GM19239 (cell line): ENCODE measurements at places on chromosomes 5 and 9.

- DNase-seq, result no peak
These were observed 314.3 kb downstream of the PDE4D start for GRCh38 chr5:59579101-59579823.

- no peak for DNase-seq
These were observed 52.5 kb upstream of the SEMA4D start for GRCh38 chr9:89550346-89550927.

DNA sequence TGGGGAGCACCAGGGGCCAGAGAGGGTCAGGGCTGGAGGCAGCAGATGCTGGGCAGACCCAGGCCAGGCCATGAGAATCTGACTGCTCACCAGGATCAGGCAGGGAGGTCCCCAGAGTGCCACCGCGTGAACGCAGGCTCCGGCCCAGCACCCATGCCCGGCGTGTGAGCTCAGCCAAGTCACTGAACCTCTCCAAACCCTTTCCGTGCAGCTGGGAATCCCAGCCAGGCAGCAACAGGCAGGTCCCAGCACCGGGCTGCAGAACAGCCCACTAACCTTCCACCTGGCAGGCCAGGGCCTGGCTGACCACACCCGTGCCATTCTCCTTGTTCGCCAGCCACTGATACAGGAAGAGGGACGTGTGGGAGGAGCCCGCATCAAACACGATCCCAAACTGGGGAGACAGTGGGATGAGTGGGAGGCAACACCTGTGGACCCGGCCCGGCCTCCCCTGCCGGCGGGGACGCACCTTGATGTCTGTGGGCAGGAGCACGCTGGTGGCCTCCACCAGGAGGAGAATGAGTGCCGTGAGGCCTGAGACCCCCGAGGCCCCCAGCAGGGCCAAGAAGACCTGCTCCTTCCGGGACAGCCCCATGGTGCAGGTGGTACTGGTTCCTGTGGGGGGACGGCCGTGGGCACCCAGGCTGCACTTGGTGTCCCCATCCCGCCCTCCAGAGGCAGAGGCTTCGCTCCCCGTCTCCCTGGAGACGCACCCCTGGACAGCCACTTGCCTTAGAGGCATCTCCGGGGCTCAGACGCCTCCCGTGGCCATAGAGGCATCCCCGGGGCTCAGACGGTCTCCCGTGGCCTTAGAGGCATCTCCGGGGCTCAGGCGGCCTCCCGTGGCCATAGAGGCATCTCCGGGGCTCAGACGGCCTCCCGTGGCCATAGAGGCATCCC, 3.2 kb downstream of the ENTPD8 start:
- DNase-seq, result no peak

- peak; percentile 40 for DNase-seq
These were observed 81.3 kb downstream of the STK10 start for GRCh38 chr5:172106511-172107356.

DNA sequence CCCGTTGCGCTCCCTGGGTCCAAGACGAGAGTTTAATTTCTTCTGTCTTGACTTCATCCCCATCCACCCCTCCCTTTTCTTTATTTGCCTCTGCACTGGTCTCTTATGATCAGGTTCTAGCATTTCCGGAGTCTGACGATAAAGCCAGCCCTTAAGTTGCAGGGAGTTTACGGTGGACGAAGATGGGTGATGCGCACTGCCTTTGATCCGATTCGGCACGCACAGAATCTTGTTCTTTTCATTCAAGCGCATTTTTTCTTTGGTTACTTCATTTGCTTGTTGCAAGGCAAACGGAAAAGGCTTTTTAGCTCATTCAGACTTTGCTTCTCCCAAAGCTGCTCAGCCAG, 488 bp upstream of the MCTP1 start:
- no peak for DNase-seq

GRCh38 chr9:126348911-126349550, 22.4 kb downstream of the MVB12B start:
- no peak for DNase-seq

DNA sequence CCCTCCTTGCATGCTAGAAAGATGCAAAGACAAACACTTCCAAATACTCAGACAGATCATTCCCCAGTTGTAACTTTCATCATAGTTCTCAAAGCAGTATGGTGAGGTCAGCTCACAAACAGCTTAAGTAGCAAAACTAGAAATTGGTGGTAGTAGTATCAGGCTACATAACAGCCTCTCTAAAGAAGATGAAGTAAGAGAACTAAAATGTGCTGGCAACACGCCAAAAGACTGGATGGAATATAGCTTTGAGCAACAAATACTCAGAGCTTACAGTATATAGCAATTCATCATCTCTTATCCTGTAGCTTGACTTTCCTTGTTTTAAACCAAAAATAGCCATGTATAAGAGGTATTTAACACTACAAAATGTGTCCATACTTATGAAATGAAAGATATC, 7.5 kb downstream of the PFDN1 start:
- no peak for DNase-seq

- no peak for DNase-seq
These were observed 78.3 kb upstream of the SEMA6A start for GRCh38 chr5:116652903-116653302.

- DNase-seq, result no peak
These were observed 115.7 kb downstream of the MAN2A1 start for GRCh38 chr5:109805472-109805871.

DNA sequence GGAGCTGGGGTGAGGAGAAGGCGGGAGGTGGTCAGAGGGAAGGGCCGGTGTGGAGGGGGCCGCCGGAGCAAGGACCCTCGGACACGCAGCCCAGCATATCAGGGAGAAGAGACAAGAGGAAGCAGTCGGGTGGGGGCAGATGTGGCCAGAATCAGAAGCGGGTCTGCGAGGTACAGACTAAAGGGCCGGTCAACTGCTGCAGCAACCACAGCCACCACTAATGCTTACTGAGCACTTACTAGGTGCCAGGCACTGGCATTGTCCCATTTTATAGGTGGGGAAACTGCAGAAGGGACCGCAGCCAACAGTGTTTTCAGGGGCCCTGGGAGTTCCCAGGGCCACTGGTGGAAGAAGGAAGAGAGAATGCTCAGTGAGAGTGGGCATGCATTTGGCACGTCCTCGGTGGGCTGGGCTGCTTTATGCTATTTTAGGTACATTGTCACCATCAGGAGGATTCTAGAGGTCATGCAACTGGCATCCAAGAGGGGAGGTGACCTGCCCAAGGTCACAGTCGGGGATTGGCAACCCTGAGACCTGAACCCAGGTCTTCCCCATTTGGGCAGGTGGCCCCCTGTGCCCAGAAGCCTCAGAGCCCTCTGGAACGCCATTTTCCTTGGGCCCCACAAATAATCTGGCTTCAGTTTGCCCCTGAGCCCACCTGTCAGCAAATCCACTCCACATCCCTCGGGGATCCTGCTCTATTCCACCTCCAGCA, 53.4 kb downstream of the DUSP1 start:
- no peak for DNase-seq

DNA sequence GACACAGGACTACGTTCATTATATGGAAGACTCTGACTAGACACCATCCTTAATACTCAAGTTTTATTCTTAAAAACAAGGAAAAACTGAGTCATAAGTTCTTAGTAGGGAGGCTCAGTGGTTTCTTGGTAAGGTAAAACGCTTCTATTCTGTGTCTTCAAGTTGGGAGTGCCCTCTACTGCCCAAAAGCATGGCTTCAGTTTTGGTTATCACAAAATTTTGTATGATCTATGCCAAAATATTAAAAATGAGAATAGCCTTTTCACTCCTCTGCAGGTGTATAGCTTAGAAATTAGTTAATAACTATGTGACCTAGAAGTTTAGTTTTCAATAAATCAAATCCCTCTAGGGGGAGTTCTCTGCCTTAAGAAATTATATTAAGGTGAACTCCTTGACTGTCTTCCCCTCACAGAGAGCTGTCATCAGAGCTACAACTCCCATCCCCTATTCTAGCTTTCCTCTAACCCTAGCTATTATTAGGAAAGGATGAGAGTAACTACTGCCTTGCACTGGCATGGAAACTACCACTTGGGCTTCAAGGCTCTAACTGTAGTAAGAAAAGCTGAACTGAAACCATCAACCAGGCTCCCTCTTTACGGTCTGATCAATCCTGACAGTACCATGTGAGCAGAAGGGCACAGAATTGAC, 189.7 kb downstream of the GNAQ start:
- no peak for DNase-seq

DNA sequence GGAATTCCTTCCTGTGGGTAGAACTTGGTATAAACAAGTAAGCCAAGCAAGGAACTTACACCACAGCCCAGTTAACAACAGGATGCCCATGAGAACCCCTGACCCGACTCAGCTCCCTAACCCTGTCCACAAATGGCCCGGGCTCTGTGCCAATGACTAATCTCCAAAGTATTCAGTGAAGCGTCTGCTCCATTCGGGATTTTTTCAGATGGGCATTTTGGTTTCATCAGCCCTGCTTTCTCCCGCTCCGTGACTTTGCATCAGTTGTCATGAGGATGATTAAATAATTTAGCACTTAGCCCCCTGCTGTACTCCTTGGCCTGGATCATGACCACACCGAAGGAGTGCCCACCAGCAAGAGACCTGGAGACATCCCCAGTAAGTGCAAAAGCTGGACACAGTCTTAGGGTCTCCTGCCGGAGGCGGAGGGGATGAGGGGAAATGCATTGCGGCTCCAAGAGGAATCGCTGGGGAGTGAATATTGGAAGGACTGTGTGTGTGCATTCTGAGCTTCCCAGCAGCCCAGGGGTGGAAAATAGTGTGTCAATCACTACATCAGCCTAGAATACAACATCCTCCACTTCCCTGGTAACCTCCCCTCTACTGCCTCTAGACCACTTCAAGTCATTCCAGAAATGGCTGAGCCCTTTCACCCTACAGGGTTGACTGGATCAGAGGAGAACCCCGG, 41.4 kb upstream of the DNAH5 start:
- no peak for DNase-seq

GRCh38 chr5:137395011-137395755, 103.9 kb downstream of the SPOCK1 start:
- no peak for DNase-seq

DNA sequence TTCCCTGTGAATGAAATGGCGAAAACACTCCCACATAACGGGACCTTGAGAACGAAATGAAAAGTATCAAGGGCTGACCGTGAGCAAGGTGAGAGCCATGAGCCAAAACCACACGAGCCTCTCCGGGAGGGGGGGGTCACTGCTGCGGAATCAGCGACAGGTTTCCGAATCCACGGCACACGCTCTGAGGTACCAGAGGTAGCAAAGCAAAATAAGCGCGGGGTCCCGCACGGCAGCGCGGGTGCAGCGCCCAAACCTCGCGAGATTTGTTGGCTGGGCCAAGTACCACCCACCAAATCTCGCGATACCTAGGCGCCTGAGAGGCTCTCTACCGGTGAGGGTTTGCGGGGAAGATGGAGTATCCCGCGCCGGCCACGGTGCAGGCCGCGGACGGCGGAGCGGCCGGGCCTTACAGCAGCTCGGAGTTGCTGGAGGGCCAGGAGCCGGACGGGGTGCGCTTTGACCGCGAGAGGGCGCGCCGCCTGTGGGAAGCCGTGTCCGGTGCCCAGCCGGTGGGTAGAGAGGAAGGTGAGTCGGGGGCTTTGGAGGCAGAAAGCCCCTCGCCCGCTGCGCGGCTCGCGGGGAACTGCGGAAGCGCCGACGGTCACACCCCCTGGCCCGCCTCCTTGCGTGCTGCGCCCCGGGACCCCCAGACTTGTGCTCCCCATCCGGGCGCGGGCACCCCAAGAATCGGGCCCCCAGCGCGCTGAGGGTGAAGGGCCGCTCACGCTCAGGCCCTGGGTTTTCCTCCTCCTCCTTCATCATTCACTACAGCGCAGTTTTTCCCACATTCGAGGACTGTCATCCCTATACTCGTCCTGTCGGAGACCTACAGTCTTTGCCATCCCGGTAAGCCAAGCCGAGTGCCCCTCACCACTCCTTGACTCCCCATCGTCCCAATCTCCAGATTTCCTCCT, at the start of gene ZNF346:
TSS of gene ZNF346 (plus strand) at position 311 of the 917 bp plus-strand sequence. CDS start at position 354, 43 bp downstream.
- peak; percentile 99 for DNase-seq

- no peak for DNase-seq
These were observed 37.2 kb downstream of the TLE1 start for GRCh38 chr9:81652058-81652687.

DNA sequence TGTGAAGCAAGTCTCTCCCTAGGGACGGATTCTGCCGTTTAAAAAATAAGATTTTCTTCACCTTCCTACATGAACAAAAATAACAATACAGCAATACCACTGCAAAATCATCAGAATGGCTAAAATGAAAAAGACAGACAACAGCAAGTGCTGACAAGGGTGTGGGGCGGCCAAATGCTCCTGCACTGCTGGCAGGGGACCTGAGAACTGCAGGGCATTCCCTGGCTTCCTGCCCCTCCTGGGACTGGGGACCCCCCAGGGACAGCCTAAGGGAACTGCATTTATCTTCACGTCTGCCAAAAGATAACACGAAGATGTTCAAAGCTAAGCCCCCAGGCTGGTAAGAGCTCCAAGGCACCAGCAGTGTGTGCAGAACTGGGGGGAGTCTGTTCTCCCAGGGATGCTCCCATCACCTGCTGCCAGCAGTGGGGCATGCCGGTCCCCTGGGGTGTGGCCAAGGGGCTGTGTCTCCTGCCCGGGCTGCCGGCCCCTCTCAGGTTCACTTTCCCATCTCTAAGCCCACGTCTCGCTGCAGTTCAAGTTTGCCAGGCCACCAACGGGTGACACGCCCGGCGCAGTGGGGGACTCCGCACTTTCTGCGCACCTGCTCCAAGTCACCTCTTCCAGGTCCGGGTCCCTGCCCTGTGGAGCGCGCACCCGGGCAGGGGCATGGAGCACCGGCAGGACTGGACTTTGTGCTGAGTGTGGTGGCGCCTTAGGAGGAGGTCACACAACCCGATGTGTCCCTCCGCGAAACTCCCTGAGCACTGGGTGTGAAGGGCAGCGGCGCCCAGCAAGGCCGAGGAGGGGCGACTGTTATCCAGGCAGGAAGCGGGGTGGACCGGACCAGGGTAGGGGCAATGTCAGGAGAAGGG, 4.5 kb upstream of the EGFL7 start:
- DNase-seq, result no peak

- DNase-seq, result no peak
These were observed 15.4 kb downstream of the CERT1 start for GRCh38 chr5:75496026-75496425.

DNA sequence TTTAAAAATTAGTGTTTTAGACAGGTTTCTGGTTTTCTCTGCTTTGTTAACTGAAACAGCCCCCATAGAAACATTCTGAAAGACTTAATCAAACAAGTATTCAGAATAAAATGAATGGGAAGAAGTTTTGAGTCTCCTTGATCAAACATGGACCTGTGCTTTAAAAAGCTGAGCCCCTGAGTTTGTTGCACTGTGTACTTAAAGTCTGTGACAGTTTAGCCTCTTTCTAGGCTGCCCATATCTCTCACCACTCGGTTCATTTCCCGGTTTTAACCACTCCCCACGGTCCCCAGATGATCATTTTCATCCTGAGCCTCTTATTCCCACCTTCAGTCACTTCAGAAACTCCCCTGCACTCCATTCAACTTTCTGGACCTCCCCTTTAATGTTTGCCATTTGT, 215.9 kb upstream of the DMRT1 start:
- no peak for DNase-seq

DNA sequence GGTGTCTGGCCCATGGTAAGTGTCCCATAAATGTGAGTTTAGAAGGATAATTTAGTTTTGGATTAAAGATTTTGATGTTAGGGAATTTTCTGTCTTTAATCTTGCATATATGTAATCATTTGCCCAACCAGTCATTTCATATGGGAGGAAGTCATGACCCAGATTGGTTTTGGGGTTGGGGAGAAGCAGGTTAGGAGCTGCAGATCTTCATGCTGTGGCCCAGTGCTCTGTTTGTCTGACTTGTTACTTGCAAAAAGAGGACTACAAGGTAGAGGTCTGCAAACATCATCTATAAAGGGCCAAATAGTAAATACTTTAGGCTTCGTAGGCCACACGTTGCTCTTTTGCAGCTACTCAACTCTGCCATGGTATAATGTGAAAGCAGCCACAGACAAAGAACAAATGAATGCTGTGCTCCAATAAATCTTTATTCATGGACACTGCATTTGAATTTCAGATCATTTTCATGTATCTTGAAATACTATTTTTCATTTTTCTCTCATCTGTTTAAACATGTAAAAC, 16.8 kb downstream of the OSTF1 start:
- DNase-seq, result no peak
